Stomach (tissue), 19 donors: ENCODE measurements at places on chromosomes 12 and 14. TPM values are rescaled to one million over a fixed set of nuclear protein-coding genes. Genes with fewer than 3 reads are reported as not detected.

NINJ2 gene
- not detected for total RNA-seq

KCNH3 gene
- not detected for total RNA-seq

- no peak overlapping the region for H3K27ac ChIP-seq
- peak; percentile 19 for DNase-seq
- H3K27me3 ChIP-seq: no peaks in the 10 kb centered on the region
- no peaks in the 10 kb centered on the region for H3K4me1 ChIP-seq
Observed at GRCh38 chr12:47576289-47576945, 129.4 kb downstream of the RPAP3 start.

- H3K27ac ChIP-seq: peak overlapping the region; percentile 94
- peak overlapping the region; percentile 72 for H3K4me3 ChIP-seq
- H3K27me3 ChIP-seq: no peaks in the 10 kb centered on the region
- peaks cover 2% of the 10 kb centered on the region for H3K36me3 ChIP-seq
- peaks cover 50% of the 10 kb centered on the region for H3K4me1 ChIP-seq
Observed at GRCh38 chr12:56221232-56221756, 428 bp downstream of the RNF41 start.

DNA sequence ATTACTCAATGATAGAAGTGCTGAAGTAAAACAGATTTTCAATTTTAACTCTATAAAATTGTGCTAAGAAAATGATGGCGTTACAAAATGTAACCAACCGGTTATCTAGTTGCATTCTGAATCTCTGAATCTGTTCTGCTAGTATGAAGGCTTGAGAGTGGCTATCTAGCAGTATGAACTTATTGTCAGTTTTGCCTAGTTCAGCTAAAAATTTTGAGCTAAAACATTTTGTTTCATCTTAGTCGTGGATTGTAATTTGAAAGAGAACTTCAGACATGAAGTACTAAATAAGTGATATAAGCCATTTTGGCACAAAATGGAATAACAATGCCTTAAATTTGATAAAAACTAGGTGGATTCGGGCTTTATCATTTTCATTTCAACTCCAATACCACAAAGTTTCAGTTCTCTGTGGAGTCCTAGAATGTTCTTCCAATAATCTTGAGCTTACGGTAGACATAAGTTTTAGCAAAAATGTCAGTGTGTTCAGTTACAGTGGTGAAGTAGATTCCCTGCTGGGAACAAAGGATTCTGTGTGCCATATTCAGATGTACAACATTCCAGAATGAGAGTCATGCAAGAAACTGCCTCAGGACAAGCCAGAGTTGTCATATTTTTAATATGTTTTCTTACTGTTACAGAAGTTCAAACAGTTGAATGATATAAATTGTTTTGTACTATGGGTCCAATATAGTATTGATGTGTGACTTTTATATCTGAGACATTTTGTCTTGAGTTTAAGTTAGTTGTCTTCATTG lies 28.1 kb downstream of the ATP6V1D start:
- H3K27ac ChIP-seq: no peak overlapping the region
- no peaks in the 10 kb centered on the region for H3K4me1 ChIP-seq
- peaks cover 87% of the 10 kb centered on the region for H3K36me3 ChIP-seq
- H3K27me3 ChIP-seq: no peaks in the 10 kb centered on the region
- H3K4me3 ChIP-seq: no peak overlapping the region

GRCh38 chr14:100802766-100803165 lies 23.2 kb upstream of the MEG3 start:
- DNase-seq: no peak
- no peaks in the 10 kb centered on the region for H3K36me3 ChIP-seq
- H3K27me3 ChIP-seq: peaks cover 5% of the 10 kb centered on the region
- H3K4me1 ChIP-seq: no peaks in the 10 kb centered on the region
- H3K27ac ChIP-seq: no peak overlapping the region
- H3K4me3 ChIP-seq: no peak overlapping the region

GRCh38 chr14:70648346-70648745 lies 6.6 kb downstream of the TTC9 start:
- no peaks in the 10 kb centered on the region for H3K27me3 ChIP-seq
- H3K4me1 ChIP-seq: no peaks in the 10 kb centered on the region
- no peak overlapping the region for H3K27ac ChIP-seq
- DNase-seq: no peak
- H3K4me3 ChIP-seq: no peak overlapping the region

DNA sequence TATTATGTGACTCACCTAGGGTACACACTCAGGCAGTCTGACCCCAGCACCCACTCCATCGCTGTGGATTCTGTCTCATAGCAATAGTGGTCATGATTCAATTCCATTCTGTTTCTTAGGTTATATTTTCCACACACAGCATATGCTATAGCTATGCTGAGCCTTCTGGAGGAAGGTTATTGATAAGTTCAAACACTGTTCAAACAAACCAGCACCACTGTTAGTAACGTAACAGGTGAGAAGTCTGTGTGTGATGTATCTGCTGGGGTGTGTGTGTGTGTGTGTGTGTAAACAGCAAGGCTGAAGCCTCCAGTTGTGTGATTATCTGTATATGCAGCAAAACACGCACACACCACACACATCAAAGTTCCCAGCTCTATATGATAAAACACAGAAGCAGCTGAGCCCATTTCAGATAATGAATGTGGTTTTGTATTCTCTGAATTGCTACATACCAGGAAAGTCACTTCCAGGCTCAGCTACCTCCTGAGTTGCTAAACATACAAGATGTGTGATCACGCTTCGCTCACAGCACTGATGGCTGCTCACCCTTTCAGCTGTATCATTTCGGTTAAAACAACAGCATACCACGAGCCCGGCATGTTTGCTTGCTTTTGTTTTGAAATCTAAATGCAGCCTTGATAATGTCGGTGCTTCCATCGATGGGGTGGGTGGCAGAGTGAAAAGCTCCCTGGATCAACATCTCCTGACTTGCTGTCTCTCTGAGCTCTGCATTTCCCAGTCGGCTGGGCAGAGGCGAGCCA lies 6.8 kb upstream of the SYNE3 start:
- DNase-seq: no peak
- H3K27me3 ChIP-seq: no peaks in the 10 kb centered on the region
